ENCODE measurements at places on chromosomes 3 and 15.

- no peak for DNase-seq
These were observed 389.4 kb downstream of the DIPK2A start for GRCh38 chr3:144361002-144361401.

DNA sequence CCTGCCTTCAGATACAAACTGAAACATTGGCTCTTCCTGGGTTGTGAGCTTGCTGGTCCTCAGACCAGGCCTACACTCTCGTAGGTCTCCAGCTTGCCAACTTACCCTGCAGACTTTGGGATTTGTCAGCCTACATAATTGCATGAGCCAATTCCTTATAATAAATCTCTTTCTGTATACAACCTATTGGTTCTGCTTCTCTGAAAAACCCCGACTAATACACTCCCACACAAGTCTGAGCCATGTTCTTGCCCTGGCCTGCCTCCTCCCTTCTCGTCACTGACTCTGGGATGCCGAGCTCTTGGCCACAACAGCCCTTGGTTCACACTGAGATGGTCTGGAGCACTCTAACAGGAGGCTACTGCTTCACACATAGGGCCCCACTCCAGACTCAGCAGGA lies 9.5 kb downstream of the CYP19A1 start:
- DNase-seq: no peak

DNA sequence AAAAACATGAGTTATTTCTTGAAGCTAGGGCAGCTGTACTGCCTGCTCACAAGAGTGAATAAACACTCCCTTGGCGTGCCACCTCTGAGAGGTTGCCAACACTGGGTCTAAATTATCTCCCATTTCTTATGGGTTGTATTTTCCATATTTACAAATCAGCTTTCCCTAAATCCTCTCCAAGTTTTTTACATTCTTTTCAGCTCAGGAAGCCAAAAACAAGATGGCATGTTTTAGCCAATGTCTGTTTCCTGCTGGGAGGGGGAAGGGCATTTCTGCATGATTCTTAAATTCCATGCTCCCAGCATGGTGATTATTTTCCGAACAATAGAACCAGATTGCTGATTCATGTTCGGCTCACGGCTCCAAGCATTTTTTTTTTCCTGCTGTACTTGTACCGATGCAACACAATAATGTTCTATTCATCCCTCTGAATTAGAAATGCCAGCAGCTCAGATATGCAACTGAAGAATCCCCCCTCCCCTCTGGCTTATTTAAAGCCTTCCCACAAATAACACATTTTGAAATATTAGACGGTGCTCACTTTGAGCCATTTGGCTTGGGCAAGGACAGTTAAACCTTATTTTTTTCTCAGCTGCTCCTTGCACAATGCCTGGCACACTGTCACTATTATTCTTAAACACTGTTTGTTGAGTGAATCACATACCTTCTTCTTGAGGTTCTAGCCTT lies 252.5 kb downstream of the THRB start:
- DNase-seq: no peak

GRCh38 chr15:69290346-69291164 lies 8.2 kb upstream of the PAQR5 start:
- DNase-seq: no peak

- DNase-seq: no peak
These were observed 17.7 kb upstream of the LAMP3 start for GRCh38 chr3:183180110-183180783.

GRCh38 chr15:80606511-80607071 lies 88.5 kb upstream of the ABHD17C start:
- DNase-seq: no peak

DNA sequence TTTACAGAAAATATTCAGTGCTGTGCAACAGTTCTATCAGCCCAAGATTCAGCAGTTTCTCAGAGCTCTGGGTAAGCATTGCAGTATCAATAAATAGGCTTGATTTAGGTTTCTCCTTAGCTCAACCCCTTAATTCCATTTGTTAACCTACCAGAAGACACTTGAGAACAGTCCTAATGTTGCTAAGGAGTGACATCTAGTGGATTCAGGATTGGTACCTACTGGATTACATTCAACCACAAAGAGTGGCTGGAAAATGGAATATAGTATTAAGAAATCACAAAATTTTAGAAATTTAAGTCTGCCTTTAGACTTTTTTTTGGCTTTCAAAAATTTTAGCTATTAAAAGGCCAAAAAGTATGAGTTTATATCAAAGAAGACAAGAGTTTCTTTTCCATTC lies 34.7 kb downstream of the POLG start:
- DNase-seq: no peak

DNA sequence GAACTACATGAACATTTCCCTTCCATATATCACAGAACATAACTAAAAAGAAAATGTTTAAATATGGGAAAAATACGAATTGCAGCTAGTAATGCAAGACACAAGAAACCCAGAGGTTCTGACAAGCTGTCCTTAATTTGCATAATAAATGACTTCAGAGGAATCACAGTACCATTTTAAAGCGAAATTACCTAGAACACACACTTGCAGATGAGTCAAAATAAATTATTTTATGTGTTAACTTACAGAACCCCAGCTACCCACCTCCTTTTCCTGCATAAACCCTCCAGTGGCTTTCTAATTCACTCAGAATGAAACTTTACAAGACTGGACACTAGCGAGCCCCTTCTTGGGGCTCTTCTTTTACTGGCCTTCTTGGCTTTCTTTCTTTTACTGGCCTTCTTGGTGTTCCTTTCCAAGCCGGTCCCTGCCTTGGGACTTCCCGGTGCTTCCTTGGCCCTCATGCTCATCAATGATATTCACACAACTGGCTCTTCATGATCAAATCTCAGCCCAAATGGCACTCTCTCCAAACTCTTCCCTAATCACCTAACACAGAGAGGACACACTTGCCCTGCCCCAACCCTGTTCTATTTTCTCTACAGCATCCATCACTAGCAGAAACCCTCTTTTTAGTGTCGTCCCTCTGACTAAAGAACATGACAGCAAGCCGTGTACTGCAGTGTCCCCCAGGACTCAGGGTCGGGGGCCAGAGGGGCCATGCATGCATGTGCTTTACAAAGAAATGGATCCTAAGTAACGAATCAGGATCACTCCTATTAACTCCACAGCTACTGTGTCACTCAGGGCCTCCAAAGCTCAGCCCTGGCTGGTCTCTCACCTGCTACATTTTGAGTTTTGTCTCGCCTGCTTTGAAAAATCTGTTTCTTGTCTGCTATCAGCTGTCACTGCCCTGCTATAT lies 4.8 kb downstream of the CHSY1 start:
- DNase-seq: no peak

GRCh38 chr3:132145833-132146232 lies 111.0 kb upstream of the CPNE4 start:
- no peak for DNase-seq

- no peak for DNase-seq
These were observed 55.7 kb downstream of the GPR171 start for GRCh38 chr3:151147299-151147698.

- no peak for DNase-seq
These were observed 6.8 kb upstream of the PRR23E start for GRCh38 chr3:127185962-127186674.

DNA sequence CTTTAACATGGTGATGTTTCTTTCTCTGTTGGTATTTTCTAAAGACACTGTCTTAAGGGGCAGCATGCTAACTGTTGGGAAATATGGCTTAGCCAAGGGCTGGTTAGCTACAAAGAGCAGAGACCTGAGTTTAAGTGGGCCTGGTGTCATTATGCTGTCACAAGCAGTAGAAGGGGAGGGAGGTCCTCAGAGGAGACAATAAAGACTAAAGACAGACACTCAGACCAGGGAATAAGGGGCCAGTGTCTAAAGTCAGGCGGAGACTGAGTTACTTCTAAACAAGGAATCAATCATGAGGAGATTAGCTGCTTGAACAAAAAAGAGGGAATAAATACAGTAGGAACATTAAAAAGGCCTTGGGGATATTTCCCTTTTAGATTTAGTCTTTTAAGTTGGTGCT lies 142.7 kb upstream of the DPPA4 start:
- no peak for DNase-seq

- DNase-seq: no peak
These were observed 78.3 kb downstream of the MCF2L2 start for GRCh38 chr3:183350164-183350563.

DNA sequence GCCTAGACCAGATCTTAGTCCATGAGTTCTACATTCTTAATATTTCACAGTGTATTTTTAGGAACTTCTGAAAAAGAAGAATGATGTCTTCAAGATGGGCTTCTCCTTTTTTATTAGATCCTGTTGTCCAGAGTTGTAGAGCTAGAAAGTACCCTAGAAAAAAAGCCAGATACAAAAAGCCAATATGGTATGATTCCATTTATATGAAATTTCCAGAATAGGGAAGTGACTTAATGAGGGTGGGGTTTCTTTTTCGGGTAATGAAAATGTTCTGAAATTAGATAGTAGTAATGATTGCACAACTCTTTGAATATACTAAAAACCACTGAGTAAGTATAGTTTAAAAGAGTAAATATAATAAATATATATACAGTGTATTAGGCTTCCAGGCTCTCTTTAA lies 116.9 kb downstream of the NFKBIZ start:
- DNase-seq: no peak

DNA sequence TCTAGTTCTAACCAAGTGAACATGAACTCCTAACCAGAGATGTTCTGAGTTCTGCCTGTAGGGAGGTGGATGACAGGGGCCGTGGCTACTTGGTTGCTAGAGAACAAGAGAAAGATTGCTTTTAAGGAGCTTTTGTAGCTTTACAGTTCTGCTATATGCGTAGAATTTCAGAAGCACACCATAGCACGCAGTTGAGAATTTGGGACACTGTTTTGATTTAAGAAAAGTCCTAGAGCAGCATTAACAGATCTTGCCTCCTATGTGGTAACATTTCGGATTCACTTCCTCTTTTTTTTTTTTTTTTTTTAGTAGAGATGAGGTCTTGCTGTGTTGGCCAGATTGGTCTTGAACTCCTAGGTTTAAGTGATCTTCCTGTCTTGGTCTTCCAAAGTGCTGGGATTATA lies 181.7 kb downstream of the TCF12 start:
- DNase-seq: no peak

- no peak for DNase-seq
These were observed 33.9 kb upstream of the MED12L start for GRCh38 chr3:151051533-151051932.

DNA sequence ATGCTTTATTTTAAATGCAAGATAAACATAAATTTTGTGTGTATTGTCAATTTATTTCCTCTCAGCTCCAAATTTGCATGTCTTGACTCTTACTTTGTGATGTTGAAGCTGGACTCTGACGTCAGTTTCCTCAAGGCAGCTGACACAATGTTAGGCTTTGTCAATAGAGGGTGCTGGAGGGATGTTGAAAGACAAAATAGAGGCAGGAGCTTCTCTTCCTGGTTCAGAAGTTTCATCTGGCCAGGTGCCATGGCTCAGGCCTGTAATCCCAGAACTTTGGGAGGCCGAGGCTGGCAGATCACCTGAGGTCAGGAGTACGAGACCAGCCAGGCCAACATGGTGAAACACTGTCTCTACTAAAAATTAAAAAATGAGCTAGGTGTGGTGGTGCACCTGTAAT lies 408.6 kb downstream of the GBE1 start:
- no peak for DNase-seq

DNA sequence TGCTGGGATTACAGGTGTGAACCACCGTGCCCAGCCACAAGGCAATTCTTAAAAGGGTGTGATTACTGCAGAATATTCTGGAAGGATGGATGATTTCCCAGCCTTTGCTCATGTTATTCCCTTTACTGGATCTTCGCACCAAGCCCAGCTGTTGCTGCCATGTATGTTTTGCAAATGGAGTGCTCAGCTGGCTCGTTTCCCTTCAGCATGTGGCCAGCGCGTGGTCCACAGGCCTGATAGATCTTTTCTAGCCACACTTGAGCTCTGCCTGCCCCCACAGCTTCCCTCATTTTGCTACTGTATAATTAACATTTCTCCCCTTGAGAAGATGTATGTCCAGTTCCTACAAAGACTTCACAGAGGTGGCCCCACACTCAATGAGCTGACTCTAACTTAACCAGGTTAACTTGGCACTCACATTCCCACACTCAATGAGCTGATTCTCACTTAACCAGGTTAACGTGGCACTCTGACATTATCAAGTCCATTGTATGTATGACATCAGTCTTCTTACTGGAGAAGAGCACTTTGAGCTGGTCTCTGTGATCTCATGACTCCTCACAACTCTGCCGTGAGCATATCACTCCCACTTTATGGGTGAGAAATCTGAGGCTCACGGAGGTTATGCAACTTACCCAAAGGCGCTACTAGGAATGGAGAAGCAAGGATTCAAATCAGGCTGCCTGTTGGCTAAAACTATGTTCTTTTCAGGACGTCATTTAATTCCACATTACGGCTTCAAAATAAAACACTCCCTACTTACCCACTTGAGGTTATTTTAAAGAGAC lies 49.2 kb downstream of the TM4SF4 start:
- DNase-seq: no peak

GRCh38 chr3:140370686-140371085 lies 307.2 kb upstream of the TRIM42 start:
- DNase-seq: no peak

DNA sequence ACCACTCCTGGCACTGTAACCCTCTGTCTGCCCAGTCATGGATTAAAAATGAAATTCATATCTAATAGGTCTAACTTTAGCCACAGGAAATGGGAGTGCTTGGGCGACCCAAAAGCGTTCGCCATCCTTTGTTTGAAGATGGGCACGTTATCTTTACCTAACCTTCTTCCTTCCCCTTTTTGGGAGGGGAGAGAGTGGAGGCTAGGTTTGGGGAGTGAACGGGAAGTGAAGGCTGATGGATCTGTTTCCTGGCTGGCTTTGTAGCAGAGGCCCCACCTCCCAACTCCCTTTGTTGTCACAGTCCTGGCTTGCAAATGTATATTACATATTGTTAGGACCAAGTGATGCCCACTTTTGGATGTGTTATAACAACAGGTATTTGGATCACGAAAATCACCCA lies 98.1 kb upstream of the ARHGEF3 start:
- DNase-seq: no peak

DNA sequence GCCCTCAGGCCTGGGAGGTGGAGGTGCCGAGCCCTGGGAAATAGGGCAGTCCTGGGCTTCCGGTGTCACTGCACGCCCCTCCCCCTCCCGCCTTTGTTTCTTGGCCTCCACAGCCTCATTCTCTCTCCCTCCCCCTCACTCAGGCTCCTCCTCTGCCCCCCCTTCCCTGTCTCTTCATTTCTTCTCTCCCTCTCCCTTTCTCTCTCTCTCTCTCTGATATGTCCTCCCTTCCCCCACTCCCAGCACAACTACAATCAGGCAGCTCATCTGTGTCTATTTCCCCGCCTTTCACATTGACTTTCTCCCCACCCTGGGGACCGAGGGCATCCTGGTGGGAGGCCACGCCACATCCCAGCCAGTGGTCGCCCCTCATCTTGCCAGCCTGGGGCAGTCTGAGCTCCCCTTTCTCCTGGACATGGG lies 40.2 kb downstream of the IDH2 start:
- DNase-seq: peak; percentile 42

- DNase-seq: no peak
These were observed 13.9 kb upstream of the MGLL start for GRCh38 chr3:127835993-127836882.

- no peak for DNase-seq
These were observed 14.4 kb upstream of the BTBD1 start for GRCh38 chr15:83081256-83082014.

- no peak for DNase-seq
These were observed 152.4 kb downstream of the LEKR1 start for GRCh38 chr3:156978481-156978961.

Data from activated CD4-positive, alpha-beta T cell treated with anti-CD3 and anti-CD28 coated beads for 4 hours (primary cell).